Muscle of leg (tissue), 16 donors: ENCODE measurements at places on chromosomes 6 and 20. TPM values are rescaled to one million over a fixed set of nuclear protein-coding genes. Genes with fewer than 3 reads are reported as not detected.

PTGIS gene
- 23.8 TPM for total RNA-seq

SOBP gene
- 13.6 TPM for total RNA-seq

- peak; percentile 44 for DNase-seq
Observed at GRCh38 chr6:38305995-38306681, 333.6 kb downstream of the BTBD9 start.

- DNase-seq, result peak; percentile 35
Observed at GRCh38 chr6:159701413-159701999, 8.5 kb upstream of the SOD2 start.

DNA sequence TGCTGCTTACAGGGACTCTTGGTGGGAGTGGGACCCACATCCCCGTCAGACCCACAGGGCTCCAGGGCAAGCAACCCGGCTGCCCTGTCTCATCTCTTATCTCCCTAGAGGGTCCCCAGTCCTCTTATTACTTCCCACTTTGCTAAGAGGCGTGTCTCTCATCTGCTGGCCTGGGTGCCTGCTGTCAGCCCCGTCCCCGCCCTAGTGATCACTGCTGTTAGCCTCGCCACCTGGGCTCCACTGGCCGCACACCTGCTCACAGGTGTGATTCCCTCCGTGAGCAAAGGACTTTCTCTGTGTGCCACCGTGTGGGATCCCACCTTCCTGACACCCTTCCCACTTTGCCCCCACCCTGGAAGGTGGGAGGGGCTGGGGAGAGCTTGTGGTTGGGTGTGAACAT lies 57.6 kb downstream of the TCP11 start:
- DNase-seq, result no peak

TAF8 gene
- 13.8 TPM for total RNA-seq

- DNase-seq, result no peak
Observed at GRCh38 chr6:18406955-18407749, 20.0 kb downstream of the RNF144B start.

CDKN1A gene
- 61.8 TPM for total RNA-seq

- peak; percentile 9 for DNase-seq
Observed at GRCh38 chr6:140708441-140708840, 1334.0 kb upstream of the CITED2 start.

DNA sequence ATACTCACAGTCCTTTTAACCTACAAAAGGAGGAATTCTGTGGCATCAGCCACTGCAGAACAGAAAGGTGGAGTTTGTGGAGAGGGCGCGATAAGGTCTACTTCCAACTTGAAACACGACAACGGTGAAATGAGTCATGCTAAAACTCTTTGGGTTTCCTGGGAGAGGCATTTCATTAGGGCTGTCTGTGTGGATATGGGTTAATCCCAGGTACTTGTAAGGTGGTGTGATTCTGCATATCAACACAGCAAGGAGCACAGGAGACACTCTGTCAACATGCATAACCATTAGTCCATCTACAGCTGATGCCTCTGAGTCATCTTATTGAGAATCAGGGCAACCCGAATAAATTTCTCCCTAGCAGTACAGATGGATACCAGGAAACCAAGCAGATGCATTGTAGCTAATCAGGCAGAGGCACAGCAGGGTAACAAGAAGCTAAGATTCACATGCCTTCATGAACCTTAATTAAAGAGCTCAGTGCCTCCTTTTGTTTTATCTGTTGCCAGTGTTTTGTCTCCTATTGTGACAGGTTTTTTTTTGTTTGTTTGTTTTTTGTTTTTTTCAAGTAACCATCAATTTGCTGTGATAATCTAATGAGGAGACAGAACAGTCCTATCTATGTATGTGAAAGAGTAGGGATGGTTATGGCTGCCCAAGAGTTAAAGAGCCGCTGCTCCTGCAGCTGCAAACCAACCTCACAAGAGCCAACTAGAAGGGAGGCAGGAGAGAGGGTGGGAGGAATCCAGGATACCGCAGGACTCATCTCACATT lies 315.8 kb upstream of the SOX4 start:
- no peak for DNase-seq

- no peak for DNase-seq
Observed at GRCh38 chr20:19975901-19976300, 41.3 kb upstream of the NAA20 start.

DNA sequence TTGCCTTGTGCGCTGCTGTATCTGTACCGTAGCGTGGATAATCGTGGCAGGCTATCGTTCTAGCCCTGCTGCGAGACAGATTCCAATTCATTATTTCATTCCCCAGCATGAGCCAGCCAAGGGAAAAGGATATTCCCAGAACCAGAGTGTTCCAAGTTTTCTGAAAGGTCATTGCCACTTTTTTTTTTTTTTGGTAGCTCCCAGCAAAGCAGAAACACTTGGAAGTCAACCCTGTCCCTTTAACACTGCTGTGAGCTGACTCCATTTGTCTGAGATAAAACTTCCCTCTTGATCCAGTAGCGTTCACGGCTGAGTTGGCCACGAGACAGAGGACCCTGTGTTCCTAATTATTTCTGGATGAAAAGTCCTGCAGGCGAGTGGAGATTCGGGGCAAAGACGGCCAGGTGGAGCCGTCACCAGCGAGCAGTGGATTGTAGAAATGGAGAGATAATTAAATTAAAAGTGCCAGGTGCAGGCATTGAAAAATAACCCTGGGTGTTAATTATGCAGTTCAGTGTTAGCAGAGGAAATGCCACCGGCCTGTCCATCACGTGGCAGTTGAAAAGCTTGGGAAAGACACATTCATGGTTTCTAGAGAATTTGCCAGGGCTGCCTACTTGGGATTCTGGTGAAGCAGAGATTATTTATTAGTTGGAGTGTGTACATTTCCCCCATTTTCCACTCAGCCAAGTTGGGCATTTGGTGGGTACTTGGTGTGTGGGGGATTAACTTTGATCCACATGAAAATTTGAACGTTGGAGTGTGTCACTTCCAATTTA lies 164.2 kb downstream of the SLC24A3 start:
- DNase-seq, result peak; percentile 37

- peak; percentile 92 for DNase-seq
Observed at GRCh38 chr6:148577687-148578488, 168.9 kb upstream of the UST start.

KHDC1 gene
- 2.3 TPM for total RNA-seq

DNA sequence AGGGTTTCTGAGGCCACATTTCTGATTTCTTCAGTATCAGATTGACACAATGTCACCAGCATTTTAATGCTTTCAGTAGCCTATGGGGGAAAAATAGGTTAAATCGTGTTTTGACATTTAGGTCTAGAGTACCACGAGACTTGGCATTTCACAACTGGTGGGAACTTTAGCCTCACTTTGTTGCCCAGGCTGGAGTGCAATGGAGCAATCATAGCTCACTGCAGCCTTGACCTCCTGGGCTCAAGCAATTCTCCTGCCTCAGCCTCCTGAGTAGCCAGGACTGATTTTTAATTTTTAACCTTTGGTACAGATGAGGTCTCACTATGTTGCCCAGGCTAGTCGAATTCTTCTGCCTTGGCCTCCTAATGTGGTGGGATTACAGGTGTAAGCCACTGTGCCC lies 11.0 kb upstream of the ARMH2 start:
- DNase-seq, result no peak

GRCh38 chr20:51135926-51136715 lies 113.2 kb upstream of the KCNG1 start:
- DNase-seq, result peak; percentile 12

DNA sequence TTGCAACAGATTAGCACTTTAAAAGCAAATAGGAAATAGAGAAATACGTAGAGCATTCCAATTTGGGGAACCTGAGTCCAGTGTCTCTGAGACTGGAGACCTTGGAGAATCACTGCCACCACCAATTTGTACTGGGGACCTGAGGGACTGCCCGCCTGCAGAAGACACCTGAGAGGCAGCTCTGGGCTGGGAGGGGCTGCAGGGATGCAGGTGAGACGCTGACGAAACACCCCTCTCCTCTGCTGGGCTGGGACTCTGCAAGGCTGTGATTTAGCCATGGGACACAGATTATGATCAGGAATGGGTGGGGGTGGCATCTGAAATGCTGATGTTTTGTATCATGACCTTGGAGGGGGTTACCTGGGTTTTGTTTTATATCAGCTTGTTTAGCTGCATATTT lies 7.0 kb upstream of the APMAP start:
- no peak for DNase-seq

- no peak for DNase-seq
Observed at GRCh38 chr6:136160250-136160649, 89.9 kb downstream of the MTFR2 start.

DNA sequence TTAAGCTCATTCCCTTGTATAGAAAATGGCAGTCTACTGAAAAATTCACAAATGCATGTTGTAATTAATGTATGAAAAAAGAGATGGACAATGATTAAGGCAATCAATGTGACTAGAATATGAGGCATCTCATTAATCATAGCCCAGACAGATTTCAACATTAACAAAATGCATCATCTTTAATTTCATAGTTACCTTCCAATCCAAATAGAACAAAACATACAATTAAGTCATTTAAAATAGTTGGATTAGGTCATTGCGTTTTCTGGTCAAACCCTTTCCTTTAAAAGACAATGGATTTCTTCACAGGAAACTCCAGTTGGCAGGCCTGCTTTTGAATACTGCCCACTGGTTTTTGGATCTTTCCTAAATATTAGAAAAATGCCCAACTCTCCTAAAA lies 203.9 kb downstream of the HAO1 start:
- no peak for DNase-seq

DNA sequence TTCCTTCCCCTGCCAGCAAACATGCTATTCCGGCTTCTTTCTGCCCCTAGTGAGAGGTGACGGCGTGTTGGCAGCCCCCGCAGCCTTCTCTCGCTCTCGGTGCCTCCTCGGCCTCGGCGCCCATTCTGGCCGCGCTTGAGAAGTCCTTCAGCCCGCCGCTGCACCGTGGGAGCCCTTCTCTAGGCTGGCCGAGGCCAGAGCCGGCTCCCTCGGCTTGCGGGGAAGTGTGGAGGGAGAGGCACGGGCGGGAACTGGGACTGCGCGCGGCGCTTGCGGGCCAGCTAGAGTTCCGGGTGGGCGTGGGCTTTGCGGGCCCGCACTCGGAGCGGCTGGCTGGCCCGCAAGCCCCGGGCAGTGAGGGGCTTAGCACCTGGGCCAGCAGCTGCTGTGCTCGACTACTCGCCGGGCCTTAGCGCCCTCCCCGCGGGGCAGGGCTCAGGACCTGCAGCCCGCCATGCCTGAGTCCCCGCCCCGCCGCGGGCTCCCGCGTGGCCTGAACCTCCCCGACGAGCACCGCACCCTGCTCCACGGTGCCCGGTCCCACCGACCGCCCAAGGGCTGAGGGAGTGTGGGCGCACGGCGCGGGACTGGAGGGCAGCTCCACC lies 20.0 kb upstream of the PXDC1 start:
- no peak for DNase-seq

EEF1A2 gene
- 330 TPM for total RNA-seq

GRCh38 chr20:29689411-29690225 lies 1567.8 kb upstream of the DEFB115 start:
- DNase-seq, result no peak

DNA sequence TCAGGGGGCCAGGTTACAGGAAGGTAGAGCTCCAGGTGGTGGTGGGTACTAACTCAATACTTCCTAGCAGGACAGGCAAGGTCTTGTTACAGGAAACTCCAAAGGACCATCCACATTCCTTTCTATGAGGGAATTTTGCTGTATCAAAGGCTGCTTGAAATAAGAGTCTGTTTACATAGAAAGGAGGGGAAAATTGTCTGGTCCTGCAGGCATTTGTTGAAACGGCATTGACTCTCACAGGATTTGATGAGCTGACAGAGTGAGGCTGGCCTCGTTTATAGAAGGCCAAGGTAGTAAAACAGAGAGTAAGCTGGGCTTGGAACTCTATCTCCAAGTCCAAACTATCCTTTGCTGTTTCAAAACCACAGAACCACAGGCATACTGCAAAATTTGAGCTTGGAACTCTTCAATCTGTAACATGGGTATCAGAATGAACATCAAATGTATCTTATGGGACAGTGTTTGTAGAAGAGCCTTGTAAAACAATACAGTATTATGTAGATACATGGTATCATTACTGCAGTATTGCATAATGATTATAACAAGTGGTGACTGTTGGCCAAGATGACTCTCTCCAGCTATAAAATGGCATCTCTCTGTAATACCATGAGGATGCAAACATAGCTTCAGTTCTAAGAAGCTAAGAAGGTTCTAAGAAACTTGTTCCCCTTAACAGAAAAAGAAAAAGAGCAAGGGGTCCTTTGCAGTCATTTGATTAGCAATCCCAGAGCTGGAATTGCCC lies 61.5 kb downstream of the TRAM2 start:
- no peak for DNase-seq

HCRTR2 gene
- not detected for total RNA-seq

BMP2 gene
- 1.9 TPM for total RNA-seq

LY6G6C gene
- total RNA-seq, result 0.09 TPM

CBLN4 gene
- 0.09 TPM for total RNA-seq

NR2E1 gene
- not detected for total RNA-seq

CRISP2 gene
- not detected for total RNA-seq

DNA sequence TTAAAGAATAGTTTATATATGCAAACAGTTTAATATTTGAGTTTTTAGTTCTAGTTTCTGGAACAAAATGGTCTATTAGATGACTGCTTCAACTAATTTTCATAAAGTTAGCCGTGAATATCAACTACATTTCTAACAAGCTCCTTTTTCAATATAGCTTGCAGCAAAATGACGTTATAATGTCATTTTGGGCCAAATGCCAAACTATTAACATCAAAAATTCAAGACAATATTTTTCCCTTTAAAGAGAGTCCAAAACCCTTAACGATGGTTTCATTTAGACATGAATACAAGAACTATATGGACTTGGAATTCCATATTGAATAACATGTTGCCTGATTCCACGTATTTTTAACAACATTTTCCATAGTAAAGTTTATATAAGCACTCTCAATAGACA lies 91.0 kb downstream of the SMLR1 start:
- no peak for DNase-seq

TPBG gene
- 11.4 TPM for total RNA-seq

- no peak for DNase-seq
Observed at GRCh38 chr20:38872491-38873049, 53.6 kb upstream of the FAM83D start.
